Gastrocnemius medialis (tissue), 4 donors: ENCODE measurements at places on chromosomes 2 and 18. TPM values are rescaled to one million over a fixed set of nuclear protein-coding genes. Genes with fewer than 3 reads are reported as not detected.

Gene KLF11
- total RNA-seq: 13.8 TPM

Gene OSR1
- 2.8 TPM for total RNA-seq

Gene SLC14A1
- total RNA-seq: 8.2 TPM

Gene SCN2A
- total RNA-seq: not detected

Gene SLC9A4
- total RNA-seq: not detected

Gene G6PC2
- total RNA-seq: not detected

Gene TSPYL6
- not detected for total RNA-seq

Gene SLC4A5
- total RNA-seq: 0.24 TPM

Gene NCKAP5
- 0.03 TPM for total RNA-seq

Gene LYG2
- not detected for total RNA-seq

Gene UGT1A9
- not detected for total RNA-seq

Gene ASB18
- 0.17 TPM for total RNA-seq

Gene CRYBA2
- not detected for total RNA-seq

Gene ERMN
- total RNA-seq: not detected

Gene TSGA10
- 2.5 TPM for total RNA-seq

Gene SFXN5
- total RNA-seq: 8.2 TPM

Gene SAG
- not detected for total RNA-seq

Gene COLEC12
- 5.0 TPM for total RNA-seq

Gene DYSF
- 40.7 TPM for total RNA-seq

Gene HOXD10
- total RNA-seq: not detected

Gene XIRP2
- total RNA-seq: 3,644 TPM

Gene KLHL14
- 0.04 TPM for total RNA-seq

Gene WDR43
- total RNA-seq: 78.0 TPM

Gene CNRIP1
- 6.4 TPM for total RNA-seq

Gene RAD51AP2
- not detected for total RNA-seq

Gene LRPPRC
- total RNA-seq: 79.8 TPM

Gene ANKRD23
- total RNA-seq: 1,565 TPM

Gene ACVR1C
- total RNA-seq: 2.1 TPM

Gene DSG2
- 1.7 TPM for total RNA-seq

Gene ANTXR1
- total RNA-seq: 8.8 TPM

Gene PSMG2
- 56.6 TPM for total RNA-seq
